Endothelial cell (in vitro differentiated cells): ENCODE measurements at places on chromosomes 12 and 14. TPM values are rescaled to one million over a fixed set of nuclear protein-coding genes. Genes with fewer than 3 reads are reported as not detected.

DNA sequence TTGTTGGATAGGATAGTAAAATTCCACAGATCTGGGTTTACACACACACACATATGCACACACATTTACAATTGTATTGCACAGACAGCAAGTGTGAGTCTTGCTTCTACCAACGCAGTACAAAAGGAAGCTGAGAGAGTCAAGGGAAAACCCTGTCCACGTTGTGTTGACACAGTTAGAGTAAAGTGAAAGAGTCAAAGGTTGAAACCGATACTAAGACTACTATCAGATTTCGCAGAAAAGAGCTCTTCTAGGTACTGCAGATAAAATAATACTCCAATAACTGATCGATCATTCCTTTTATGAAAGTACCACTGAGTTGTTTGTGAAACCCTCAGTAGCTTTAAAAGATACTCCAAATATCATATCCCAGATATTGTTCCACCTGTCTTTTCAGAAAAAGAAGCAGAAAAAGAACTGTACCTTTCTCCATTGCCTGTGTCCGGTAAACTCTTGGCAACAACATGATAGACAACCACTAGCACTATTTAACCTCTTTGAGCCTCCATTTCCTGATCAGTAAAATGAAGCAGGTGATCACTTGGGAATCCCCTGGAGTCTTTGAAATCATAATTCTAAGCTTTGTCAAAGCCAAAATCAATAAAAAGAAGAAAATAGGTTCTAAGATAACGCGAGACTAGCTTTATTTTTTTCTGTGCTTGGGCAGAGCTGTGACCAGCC is 224.6 kb upstream of the FOXN3 start:
- H3K27ac ChIP-seq: no peak overlapping the region
- H3K27me3 ChIP-seq: no peaks in the 10 kb centered on the region
- no peaks in the 10 kb centered on the region for H3K36me3 ChIP-seq
- no peak for DNase-seq
- H3K4me3 ChIP-seq: no peak overlapping the region
- no peaks in the 10 kb centered on the region for H3K4me1 ChIP-seq

- peaks cover under 1% of the 10 kb centered on the region for H3K27me3 ChIP-seq
- H3K4me3 ChIP-seq: no peak overlapping the region
- no peak for DNase-seq
- H3K4me1 ChIP-seq: no peaks in the 10 kb centered on the region
- H3K36me3 ChIP-seq: no peaks in the 10 kb centered on the region
These were observed 233.6 kb downstream of the SYT10 start for GRCh38 chr12:33205981-33206380.

DNA sequence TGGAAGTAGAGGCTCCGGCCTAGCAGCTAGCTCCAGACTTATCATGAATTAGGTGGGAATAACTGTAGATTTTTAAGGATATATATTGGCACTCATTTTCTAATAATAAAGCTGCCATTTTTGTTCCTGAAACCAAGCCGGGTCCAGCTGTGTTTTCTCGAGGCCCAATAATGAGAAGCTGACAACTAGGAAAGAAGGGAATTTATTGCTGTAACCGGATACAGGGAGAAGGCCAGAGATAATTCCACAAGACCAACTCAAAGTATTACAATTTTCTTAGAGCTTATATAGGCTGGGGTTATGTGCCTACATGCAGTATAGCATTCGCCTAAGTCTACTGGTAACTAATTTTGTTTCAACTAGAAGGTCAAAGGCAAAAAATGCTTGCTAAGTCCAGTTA is 122.3 kb upstream of the FBXO33 start:
- DNase-seq: no peak
- no peaks in the 10 kb centered on the region for H3K4me1 ChIP-seq
- H3K36me3 ChIP-seq: no peaks in the 10 kb centered on the region
- no peak overlapping the region for H3K27ac ChIP-seq

GRCh38 chr14:72049462-72049861 is 117.2 kb downstream of the RGS6 start:
- no peak overlapping the region for H3K4me3 ChIP-seq
- H3K36me3 ChIP-seq: no peaks in the 10 kb centered on the region
- H3K27me3 ChIP-seq: peaks cover 1% of the 10 kb centered on the region
- H3K4me1 ChIP-seq: peaks cover 3% of the 10 kb centered on the region
- no peak overlapping the region for H3K27ac ChIP-seq
- DNase-seq: no peak

- H3K27ac ChIP-seq: no peak overlapping the region
- no peak overlapping the region for H3K4me3 ChIP-seq
- H3K4me1 ChIP-seq: peaks cover 9% of the 10 kb centered on the region
- H3K36me3 ChIP-seq: peaks cover 3% of the 10 kb centered on the region
- peaks cover 3% of the 10 kb centered on the region for H3K27me3 ChIP-seq
These were observed 274.2 kb downstream of the TTC6 start for GRCh38 chr14:37869633-37870032.

- H3K4me1 ChIP-seq: peaks cover 5% of the 10 kb centered on the region
- H3K27ac ChIP-seq: no peak overlapping the region
- no peak for DNase-seq
- H3K4me3 ChIP-seq: no peak overlapping the region
These were observed 253.4 kb upstream of the SFSWAP start for GRCh38 chr12:131457331-131458047.

DNA sequence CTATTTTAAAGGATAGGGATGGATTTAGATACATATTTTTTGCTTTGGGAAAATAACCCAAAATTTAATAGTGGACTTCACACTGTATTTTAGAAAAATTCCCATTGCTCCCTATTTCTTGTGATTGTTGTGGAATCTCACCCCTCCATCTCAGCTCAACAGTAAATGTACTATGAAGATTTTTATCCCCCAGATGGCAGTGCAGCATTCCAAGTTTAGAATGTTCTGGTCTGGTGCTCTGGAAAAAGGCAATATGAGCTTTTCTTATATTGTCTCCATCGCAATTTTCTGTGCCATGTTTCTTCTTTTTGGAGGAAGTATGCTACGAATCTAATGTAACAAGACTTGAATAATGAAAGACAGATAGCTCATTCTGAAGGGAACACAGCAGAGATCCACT is 471.7 kb upstream of the SYT1 start:
- H3K4me3 ChIP-seq: no peak overlapping the region
- no peak overlapping the region for H3K27ac ChIP-seq
- no peaks in the 10 kb centered on the region for H3K4me1 ChIP-seq
- no peak for DNase-seq
- peaks cover 2% of the 10 kb centered on the region for H3K27me3 ChIP-seq
- no peaks in the 10 kb centered on the region for H3K36me3 ChIP-seq

- H3K27me3 ChIP-seq: peaks cover 11% of the 10 kb centered on the region
- H3K36me3 ChIP-seq: peaks cover 43% of the 10 kb centered on the region
- peaks cover 63% of the 10 kb centered on the region for H3K4me1 ChIP-seq
- DNase-seq: no peak
These were observed 16.1 kb downstream of the GPR68 start for GRCh38 chr14:91228112-91229004.

- no peak overlapping the region for H3K27ac ChIP-seq
- peaks cover 5% of the 10 kb centered on the region for H3K36me3 ChIP-seq
- H3K4me1 ChIP-seq: no peaks in the 10 kb centered on the region
These were observed 71.9 kb downstream of the C12orf75 start for GRCh38 chr12:105402366-105402765.

The SMOC1 gene
- total RNA-seq: 0.38 TPM

The CEBPE gene
- total RNA-seq: not detected

The STYK1 gene
- total RNA-seq: 11.4 TPM

The KRT6A gene
- total RNA-seq: not detected

The TMEM229B gene
- 0.08 TPM for total RNA-seq

The PHC1 gene
- total RNA-seq: 55.3 TPM
